ENCODE measurements at places on chromosomes 3 and 15.

GRCh38 chr15:83404121-83404520, 43.0 kb upstream of the SH3GL3 start:
- no peak for DNase-seq

GRCh38 chr15:75237316-75237982, 20.7 kb upstream of the GOLGA6C start:
- DNase-seq, result no peak

GRCh38 chr15:28946803-28947202, 61.0 kb downstream of the APBA2 start:
- DNase-seq, result no peak

- DNase-seq, result no peak
Measured at GRCh38 chr15:26038693-26039092, 175.6 kb upstream of the ATP10A start.

GRCh38 chr3:127835993-127836882, 13.9 kb upstream of the MGLL start:
- DNase-seq, result no peak

GRCh38 chr15:25858952-25859760, 4.0 kb downstream of the ATP10A start:
- DNase-seq, result no peak

GRCh38 chr3:4529876-4530588, 36.9 kb downstream of the ITPR1 start:
- no peak for DNase-seq

GRCh38 chr3:155946178-155946577, 75.7 kb downstream of the GMPS start:
- DNase-seq, result no peak

GRCh38 chr3:53749448-53749847, 96.8 kb downstream of the CHDH start:
- DNase-seq, result no peak

DNA sequence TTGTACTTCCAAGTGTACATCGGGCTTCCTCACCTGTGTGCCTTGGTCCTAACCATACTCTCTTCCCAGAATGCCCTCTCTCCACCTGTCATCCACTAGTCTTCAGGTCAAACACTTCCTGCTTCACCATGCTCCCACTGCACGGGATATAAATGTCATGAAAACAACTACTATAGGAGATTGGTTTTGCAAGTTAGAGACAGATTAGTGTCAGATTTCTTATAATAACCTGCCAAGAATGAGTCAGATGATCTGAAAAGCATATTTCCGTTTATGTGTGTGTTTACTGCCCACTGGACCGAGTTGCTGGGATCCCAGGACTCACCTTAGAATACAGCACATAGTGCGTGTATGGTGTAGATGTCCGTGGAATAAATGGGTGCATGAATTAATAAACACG, 21.4 kb downstream of the PLA1A start:
- DNase-seq, result no peak

GRCh38 chr3:129439226-129439816, 427 bp downstream of the MBD4 start:
- no peak for DNase-seq

DNA sequence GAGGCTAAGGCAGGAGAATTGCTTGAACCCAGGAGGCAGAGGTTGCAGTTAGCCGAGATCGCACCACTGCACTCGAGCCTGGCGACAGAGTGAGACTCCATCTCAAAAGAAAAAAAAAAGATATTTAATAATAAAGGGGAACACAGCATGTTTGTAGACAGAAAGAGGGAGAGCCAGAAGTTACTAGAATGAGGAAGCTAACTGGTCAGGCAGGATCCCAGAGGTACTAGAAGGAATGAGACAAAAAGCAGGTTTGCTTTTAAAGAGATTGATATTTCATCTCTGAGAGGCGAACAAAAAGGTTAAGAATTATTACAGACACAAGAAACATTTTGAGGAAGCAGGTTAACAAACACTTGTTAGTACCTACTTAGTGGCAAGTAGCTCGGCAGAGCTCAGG, 9.2 kb downstream of the CD200R1 start:
- no peak for DNase-seq

DNA sequence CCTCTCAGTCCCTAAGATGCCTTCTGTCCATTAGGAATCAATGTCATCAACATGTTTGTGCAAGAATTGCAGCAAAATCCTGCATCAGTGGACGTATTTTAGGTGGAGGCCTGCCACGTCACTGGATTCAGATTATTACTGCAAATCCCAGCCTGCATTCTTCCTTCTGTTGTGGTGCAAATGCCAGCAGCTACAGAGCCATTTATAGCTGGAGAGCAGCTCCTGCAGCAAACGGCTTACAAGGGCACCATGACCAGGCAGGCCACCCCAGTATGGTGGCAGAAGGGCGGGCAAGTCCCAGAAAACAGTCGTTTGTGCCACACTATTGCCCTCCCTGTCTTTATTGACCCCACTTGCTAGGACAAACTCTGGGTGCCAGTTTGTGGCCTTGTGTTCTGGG, 74.7 kb downstream of the SNRK start:
- no peak for DNase-seq

GRCh38 chr15:31304751-31305365, 21.8 kb upstream of the KLF13 start:
- peak; percentile 93 for DNase-seq

GRCh38 chr3:46888705-46889104, 11.2 kb downstream of the PTH1R start:
- DNase-seq, result no peak

DNA sequence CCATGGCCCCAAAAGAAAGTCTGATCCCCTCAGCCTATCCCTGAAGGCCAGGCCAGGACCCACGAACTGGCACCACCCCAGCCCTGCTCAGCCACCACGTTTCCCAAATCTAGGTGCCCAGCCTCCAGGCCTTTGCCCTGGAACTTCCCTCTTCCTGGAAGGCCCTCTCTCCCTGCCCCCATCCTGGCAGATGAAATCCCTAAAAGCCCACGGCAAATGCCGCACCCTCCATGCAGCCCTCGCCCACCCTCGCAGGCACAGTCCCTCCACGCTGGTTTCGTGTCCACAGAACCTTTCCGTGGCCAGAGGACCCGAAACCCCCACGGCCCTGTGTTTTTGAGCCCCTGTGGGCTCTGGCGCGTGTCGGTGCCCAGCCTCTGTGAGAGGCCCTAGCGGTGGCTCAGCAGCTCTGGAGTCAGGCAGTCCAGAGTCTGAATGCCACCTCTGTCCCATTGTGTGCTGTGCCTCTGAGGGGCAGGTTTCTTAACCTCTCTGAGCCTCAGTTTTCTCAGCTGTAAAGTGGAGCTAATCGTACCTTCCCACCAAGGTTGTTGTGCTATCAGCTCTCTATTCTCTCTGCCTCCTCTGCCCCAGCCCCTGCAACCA, 138.5 kb upstream of the IQSEC1 start:
- DNase-seq, result no peak

GRCh38 chr3:126883241-126883640, 99.7 kb upstream of the PLXNA1 start:
- DNase-seq, result no peak

DNA sequence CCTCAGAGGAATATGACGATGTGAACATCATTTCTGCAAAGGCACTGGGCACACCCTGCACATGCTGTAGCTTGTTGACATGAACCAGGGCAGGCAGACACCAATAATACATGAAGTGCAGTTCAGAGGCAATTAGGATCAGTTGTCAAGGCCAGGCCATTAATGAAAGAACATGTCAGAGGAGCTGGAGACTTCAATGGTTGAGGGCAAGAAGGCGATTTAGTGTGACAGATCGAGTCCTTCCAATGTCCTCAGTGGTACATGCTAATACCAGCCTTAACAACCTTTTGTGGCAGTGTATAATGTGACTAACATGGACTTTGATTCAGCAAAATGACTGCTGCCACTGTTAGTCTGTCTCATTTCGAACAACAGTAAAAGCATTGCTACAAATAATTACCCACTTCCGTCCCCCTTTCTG, 205.2 kb upstream of the NANOGP8 start:
- no peak for DNase-seq

GRCh38 chr15:55132672-55133071, 64.1 kb downstream of the RSL24D1 start:
- no peak for DNase-seq

GRCh38 chr15:71201477-71201876, 86.2 kb downstream of the THSD4 start:
- DNase-seq, result peak; percentile 91

DNA sequence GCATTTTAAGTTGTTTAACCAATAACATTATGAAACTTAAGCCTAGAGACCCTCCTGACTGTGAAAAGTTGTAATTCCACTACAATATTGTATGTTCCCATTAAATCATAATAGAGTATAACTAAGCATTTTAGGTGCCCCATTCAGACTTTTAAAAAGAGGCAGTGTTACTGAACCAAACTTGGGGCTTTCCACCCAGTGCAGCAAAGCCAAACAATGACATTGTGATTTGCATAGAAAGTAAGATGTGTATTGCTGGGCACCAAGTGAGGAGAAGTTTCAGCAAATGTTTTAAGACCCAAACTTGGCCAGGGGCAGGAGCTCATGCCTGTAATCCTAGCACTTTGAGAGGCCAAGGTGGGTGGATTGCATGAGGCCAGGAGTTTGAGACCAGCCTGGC, 706.2 kb downstream of the GRM7 start:
- DNase-seq, result no peak

DNA sequence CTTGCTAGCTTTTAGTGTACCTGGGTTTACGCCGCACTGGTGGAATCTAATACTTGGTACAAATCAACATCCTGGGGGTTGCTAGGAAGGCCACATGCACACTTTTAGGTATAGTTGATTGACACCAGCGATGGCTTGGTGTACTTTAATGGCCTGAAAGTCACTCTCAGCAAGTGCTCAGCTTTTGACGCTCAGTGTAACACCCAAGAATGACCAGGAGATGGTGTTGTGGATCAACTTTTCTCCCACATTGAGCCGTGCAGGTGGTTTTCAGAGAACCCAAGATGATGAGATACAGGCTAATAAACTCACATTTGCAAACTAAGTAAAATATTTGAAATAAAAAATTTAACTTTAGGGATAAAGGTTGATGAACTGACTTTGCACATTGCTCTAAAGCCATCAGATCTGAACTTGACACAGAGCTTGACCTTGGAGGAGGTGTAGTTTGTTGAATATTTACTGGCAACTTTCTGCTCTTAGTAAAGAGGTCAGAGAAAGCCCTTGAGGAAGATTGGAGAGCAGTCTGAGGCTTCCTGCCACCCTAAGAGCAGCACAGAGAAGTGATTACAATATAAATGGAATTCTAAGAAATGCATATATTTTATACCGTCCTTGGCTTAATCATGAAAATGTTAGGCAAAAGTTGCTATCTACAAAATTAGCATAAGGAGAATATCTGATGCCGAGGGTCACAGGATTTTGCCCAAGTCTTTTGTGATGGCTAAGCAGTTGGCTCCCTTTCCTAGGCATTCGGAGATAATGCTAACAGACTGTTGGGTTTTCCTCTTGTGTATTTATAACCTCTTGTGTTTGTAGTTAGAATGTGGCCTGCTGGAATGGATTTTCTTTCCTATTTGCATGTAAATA, 143.4 kb upstream of the RASGRP1 start:
- DNase-seq, result peak; percentile 33

DNA sequence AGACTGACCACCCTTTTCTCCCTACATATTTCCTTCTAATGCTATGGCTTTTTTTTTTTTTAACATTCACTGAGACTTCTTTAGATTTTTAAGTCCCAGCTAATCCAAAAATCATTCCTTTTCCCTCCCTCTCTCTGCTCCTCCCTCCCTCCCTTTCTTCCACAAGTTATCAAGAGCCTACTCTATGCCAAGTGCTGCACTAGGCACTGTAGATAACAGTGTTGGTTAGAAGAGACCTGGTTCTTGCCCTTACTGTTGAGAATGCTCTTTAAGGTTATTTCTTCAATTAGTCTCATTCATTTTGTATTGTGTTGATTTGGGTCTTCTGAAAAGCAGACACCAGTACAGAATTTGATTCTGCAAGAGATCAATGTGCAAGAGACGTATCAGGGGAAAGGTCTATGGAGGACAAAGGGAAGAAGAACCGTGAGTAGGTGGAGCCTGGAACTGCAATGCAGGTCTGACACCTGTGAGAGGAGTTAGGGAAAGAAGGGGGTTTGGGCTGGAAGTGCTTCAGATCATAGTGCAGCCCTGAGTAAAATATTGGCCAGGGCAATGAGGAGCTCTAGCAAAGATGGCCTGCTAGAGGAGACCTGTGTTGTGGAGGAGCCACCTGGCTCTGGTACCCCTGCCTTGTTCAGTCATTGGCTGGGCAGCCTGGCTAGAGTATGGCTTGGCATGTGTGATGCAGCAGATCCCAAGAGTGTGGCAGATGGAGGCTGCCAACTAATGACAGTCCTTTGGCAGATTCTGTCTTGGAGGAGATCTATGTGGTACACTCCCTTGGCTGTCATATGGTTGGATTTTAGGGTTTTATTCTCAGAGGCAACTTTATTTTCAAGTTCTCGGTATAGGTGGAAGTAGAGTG, 9.7 kb upstream of the PCOLCE2 start:
- DNase-seq, result no peak

GRCh38 chr3:138687236-138687635, 78.7 kb downstream of the FAIM start:
- no peak for DNase-seq

GRCh38 chr15:62901087-62901486, 141.5 kb upstream of the TPM1 start:
- DNase-seq, result no peak

GRCh38 chr3:129650256-129650872, 43.9 kb upstream of the PLXND1 start:
- DNase-seq, result peak; percentile 77

DNA sequence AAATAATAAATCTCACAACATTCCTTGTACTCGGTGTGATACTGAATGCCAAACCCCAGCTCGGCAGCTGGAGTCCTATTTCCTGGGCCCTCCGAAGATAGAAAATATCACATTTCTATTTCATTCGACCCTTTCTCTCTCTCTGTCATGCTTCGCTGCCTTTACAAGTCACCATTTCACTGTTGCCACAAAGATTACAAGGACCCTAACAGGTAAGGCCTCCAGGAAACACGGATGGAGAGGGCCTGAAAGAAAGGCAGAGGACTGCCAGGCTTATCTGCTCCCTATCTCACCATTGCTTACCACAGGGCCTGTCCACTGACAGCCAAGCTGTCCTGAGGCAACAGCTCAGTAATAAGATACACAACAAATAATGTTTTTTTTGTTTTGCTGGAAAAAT, 376.5 kb downstream of the MECOM start:
- DNase-seq, result peak; percentile 37

GRCh38 chr3:108322352-108322751, 26.0 kb downstream of the HHLA2 start:
- DNase-seq, result no peak

- no peak for DNase-seq
Measured at GRCh38 chr3:15601046-15601398, 347 bp downstream of the HACL1 start.

- no peak for DNase-seq
Measured at GRCh38 chr3:34396288-34396687, 597.9 kb downstream of the PDCD6IP start.

DNA sequence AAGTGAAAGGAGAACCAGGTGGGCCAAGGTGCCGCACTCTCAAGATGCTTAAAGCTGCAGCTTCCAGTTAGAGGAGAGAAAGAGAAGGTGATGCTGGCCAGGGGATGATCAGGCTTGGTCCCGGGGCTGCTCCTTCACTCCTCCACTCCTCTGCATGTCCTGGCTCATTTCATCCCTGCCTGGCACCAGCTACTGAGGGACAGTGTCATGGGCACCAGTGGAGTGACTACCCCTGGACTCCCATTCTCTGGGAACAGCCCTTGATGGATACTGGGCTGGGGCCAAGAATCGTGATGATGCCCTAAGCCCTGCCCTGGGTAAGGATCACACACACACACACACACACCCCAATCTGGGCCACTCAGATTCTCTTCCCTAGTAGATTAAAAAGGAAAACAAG, 243.7 kb downstream of the UACA start:
- DNase-seq, result no peak

GRCh38 chr15:47384341-47384740, 333.0 kb upstream of the SEMA6D start:
- peak; percentile 18 for DNase-seq
